ENCODE measurements at places on chromosomes 6 and 20.

DNA sequence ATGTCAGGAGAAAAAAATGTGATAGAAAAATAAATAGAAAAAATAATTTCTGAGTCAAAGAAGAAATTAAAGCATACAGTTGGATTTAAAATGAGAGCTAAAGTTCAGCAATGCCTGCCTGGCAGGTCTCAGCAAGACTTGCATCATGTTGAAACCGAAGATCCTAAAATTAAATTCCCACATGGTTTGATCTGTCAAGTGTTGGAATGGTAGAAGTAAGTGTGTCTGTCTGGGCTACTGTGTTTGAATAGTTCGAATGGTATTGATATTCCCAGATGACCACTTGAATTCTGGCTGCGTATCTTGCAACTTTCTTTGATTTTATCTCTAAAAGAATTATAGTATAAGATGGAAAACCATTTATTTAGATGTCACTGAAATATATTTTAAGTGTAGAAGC lies 1349.6 kb downstream of the EPHA7 start:
- DNase-seq = no peak

DNA sequence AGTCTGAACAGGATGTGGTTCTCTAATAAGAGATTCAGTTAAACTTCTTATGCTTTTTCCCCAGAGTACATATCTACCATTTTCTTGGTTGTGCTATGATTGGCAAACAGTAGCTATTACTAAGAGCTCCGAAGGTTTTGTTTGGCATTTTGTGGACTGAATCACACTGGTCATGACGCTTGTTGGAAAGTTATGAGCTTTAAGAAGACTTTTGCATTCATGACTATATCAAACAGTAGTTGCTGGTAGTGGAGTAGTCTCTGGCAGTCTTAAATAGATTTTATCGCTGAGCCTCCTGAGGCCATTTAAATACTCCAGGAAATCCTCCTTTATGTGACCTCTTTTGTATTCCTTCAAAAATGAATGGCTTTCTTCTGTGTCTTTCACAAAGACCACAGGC lies 40.8 kb downstream of the CCDC170 start:
- no peak for DNase-seq

DNA sequence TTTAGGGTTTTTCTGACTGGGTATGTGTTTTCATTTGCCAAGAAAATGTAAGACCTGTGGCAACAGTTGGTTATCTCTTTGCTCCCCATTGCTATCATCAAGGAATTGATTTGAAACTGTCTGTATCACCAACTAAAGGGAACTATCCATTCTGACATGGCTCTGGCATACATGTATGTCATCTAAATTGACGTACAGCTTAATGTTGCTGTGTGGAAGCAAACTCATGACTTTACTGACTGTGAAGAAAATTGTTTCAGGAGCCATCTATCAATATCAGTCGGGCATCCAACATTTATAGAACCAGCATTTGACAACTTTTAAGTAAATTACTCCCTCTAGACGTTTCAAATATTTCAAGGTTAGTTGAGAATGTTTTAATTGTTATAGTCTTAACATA lies 555.8 kb upstream of the EPHA7 start:
- DNase-seq = no peak

- no peak for DNase-seq
Measured at GRCh38 chr20:18796282-18796833, 17.2 kb upstream of the SCP2D1 start.

DNA sequence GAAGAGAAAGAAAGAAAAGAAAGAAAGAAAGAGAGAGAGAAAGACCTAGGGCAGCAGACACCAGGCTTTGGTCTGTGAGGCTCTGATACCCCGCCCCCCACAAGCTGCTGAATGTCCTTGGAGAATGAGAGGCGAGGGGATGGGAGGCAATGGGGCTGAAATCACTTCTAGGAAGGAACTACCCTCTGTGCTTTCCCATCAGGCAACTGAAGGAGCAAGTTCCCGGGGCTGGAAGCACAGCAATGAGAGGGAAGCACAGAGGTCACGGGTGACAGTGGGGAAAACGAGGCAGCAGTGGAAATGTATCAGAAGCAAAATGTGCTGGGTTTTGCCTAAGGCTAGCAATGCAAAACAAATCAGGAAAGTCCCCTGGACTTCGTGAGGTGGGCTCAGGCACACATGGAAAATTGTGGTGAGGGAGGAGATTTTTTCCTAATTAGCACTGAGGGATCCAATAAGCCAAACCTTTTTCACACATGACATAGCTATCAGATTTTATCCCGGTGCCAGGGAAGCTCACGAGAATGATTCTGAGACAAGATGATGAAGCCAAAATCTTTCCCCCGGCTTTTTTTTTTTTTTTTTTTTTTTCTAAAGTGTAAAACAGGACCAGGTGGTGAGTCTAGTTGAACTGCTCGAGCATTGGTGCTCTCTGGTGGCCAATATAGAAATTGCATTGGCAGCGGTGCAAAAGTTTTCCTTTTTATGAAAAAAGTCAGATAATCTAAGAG lies 16.8 kb upstream of the ARFGEF2 start:
- peak; percentile 38 for DNase-seq

DNA sequence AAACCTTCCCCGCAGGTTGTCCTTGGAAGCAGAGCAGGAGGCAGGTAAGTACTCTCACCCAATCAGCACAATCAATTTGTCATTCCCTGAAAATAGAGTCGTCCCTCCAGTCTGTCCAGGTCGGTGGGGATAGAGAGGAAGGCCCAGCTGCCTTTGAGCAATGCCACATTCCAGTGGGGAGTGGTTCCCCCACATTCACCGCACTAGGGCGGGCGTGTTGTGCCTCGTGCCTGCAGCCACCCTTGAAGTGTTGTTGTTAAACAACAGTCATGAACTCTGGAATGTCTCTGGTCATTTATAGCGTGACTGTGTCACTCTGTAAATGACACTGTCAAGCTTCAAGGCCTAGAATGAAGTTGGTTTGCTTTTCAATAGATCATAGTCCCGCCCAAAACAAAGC lies 33.4 kb downstream of the PRDM1 start:
- DNase-seq = no peak

- DNase-seq = no peak
Measured at GRCh38 chr6:53919881-53920360, 125.1 kb downstream of the LRRC1 start.

GRCh38 chr6:36679043-36679833 lies 724 bp downstream of the CDKN1A start:
- no peak for DNase-seq

- no peak for DNase-seq
Measured at GRCh38 chr6:139003751-139004150, 15.7 kb upstream of the REPS1 start.

DNA sequence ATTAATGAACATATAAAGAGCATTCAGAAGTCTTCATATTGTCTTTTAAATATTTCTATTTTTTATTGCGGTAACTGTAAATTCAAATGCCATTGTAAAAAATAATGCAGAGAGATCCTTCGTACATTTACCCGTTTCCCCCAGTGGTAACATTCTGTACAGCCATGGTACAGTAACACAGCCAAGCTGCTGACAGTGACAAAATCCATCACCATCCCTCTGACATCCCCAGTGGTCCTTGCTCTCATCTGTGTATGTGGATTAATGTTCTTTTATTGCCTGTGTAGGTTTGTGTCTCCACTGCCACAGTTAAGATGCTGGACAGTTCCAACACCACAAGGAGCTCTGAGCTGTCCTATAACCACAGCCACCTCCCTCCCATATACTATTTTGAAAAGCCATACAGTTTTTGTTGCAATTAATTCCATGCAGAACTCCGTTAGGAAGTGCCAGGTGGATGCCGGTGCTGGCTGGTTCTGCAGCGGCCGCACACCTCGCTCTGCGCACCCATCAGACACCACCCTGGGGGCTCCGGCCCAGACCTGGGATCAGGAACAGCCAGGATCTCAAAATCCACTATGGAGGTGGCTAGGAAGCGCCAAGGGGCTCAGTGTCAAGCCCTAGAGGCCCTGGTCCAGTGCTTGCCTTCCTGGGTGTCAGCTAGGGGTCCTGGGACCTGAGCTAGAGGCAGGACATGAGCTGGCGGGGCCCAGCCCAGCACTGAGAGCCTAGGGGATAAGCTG lies 93.1 kb upstream of the PMEPA1 start:
- no peak for DNase-seq

DNA sequence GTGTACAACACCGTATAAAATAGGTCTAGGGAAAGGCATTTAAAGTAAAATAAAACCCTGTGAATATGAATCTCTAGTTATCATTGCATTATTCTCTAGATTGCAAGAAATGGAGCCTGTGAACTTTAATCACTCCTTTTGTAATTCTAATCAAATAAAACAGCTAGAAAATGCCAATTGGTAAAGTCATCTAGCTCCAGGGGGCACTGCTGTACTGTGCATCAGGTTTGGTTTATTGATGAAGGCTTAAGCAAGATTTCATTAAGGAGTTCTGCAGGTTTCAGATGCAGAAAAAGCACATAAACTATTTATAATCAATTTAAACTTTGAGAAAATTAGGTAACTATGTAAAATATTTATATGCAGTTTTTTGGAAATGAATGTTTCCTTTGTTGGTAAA lies 645.0 kb downstream of the PHF3 start:
- no peak for DNase-seq

DNA sequence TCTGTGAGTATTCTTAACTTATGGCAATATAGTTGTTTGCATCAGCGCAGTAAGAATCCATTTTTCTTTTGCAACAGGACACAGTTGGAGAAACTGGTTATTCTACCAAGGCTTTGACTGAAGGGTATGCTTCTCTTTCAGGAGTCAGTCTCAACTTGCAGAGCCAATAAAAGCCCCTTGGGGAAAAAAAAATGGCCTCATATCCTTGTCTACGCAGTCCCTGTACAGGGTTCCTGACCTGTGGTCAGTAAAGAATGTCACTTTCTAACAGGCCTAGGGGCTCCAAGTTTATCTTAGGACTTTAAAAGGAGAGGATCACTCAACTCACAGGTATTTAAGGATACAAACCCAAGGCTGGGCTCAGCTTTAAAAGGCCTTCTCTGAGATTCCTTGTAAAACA lies 6.9 kb upstream of the RNGTT start:
- DNase-seq = no peak

GRCh38 chr20:39910536-39910935 lies 778.5 kb downstream of the MAFB start:
- DNase-seq = no peak

DNA sequence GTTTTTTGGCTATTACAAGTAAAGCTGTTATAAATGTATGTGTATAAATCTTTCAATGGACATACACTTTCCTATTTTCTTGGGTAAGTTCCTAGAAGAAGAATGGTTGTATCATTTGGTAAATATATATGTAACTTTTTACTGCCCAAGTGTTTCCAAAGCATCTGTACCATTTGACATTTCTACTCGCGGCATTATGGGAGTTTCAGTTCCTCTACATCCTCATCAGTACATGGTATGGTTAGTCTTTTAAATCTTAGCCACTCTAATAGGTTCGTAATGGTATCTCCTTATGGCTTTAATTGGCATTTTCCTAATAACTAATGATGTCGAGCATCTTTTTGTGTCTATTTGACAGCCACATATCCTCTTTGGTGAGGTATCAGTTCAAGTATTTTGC lies 12.9 kb downstream of the SNPH start:
- DNase-seq = no peak

GRCh38 chr6:52498538-52499017 lies 78.3 kb downstream of the TRAM2 start:
- no peak for DNase-seq

GRCh38 chr20:36273414-36274180 lies 32.5 kb upstream of the DLGAP4 start:
- DNase-seq = no peak

- DNase-seq = no peak
Measured at GRCh38 chr20:48404598-48404997, 423.2 kb downstream of the PREX1 start.

DNA sequence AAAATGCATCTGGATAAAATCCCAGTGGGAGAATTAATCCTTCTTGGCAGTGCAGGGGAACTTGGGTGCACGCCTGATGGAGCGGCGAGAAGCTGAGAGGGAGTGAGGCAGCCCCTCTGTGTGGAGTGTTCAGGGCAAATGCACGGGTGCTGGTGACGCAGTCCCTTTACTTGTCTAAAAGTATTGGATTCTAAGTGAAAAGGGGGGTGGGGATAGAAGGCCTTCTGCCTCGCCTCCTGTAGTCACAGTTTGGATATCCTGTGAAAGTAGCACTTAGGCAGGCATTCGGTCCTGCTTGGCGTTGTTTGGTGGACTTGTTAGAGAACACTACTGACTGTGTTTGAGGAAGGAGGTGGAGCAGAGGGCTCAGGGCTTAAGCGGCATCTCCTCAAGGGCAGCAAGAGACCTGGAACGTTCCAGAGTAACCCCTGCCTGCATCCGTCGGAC lies 39.3 kb downstream of the PHACTR3 start:
- DNase-seq = no peak

- DNase-seq = no peak
Measured at GRCh38 chr20:48928832-48929725, 7.6 kb downstream of the ARFGEF2 start.

- DNase-seq = no peak
Measured at GRCh38 chr20:2814587-2815051, at the start of gene C20orf141. Gene C20orf141 (plus strand): TSS chr20:2814987. CDS start chr20:2815185, 198 bp downstream.

- DNase-seq = no peak
Measured at GRCh38 chr6:101231606-101232235, 161.8 kb upstream of the GRIK2 start.

- no peak for DNase-seq
Measured at GRCh38 chr6:29845405-29846006, 17.9 kb downstream of the HLA-G start.

GRCh38 chr6:159943968-159944598 lies 24.8 kb upstream of the IGF2R start:
- DNase-seq = no peak

GRCh38 chr20:58688840-58689239 lies 3.8 kb upstream of the NPEPL1 start:
- no peak for DNase-seq
